ENCODE measurements at places on chromosomes 4 and X.

DNA sequence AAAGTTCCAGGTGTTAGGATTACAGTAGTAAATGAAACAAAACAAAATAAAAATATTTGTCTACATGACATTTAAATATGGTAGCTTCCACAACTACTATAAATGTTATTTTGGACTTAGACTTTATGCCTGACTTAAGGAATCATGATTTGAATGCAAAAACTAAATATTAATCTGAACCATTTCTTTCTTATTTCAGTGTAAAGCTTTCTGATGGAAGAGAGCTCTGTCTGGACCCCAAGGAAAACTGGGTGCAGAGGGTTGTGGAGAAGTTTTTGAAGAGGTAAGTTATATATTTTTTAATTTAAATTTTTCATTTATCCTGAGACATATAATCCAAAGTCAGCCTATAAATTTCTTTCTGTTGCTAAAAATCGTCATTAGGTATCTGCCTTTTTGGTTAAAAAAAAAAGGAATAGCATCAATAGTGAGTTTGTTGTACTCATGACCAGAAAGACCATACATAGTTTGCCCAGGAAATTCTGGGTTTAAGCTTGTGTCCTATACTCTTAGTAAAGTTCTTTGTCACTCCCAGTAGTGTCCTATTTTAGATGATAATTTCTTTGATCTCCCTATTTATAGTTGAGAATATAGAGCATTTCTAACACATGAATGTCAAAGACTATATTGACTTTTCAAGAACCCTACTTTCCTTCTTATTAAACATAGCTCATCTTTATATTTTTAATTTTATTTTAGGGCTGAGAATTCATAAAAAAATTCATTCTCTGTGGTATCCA lies 1.6 kb downstream of the CXCL8 start:
- DNase-seq: no peak

- peak; percentile 85 for DNase-seq
These were observed at the start of gene IGBP1 for GRCh38 chrX:70133303-70134115. Gene IGBP1, plus strand, starts transcription at chrX:70133447. Its CDS starts 501 bp downstream, at chrX:70133948.

GRCh38 chrX:150058728-150059127 lies 120.4 kb upstream of the EOLA2 start:
- no peak for DNase-seq

- DNase-seq: no peak
These were observed 20.9 kb upstream of the DHX15 start for GRCh38 chr4:24605216-24605615.

DNA sequence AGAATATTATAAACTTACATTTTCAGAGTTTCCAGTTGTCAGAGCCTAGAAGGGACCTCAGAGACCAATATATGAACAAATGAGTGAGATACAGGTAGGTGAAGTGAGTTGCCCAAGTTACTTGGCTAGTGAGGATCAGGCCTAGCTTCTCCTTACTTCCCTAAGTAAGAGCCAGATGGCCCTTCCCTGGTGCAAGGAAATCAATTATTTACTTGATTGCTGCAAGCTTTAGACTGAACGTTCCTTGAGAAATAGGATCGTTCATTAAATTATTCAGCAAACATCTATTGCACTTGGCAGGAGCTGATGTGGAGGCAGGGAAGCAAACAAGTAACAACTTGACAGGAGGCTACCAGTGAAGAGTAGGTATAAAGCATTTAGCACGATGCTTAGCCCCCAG lies 117.8 kb downstream of the EFHC2 start:
- no peak for DNase-seq

DNA sequence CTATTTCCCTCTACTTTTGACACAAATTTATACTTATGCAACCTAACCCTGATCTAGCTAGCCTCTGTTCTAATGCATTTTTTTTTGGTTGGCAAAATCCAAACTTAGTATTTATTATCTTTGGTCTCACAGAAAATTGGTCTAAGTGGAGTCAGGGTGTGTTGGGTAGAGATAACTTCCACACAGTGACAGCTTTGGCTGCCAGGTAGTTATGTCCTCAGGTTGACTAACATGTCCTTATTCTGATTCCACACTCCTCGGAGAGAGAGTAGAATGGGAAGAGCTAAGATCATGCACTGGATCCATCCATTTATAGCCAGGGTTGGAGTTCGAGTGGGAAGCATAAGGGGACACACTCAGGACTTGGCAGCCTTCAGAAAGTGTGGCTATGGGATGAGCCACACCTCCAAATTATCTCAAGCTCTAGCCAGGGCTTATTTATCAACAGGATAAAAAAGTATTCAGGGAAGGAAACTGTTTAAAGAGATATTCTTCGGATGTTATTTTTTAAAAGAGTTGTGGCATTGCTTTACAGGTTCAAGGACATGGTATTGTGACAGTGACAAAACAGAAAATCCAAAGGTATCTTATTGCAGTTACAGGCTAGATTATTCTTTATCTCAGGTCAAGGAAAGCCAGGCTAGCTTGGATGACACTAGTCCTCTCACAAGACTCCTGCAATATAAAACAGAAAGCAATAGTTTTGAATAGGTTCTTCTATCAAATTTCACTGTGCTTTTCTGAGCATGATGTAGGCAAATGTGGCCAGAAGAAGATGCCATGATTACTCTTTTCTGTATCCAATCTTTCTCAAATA lies 51.5 kb downstream of the NPY1R start:
- no peak for DNase-seq

DNA sequence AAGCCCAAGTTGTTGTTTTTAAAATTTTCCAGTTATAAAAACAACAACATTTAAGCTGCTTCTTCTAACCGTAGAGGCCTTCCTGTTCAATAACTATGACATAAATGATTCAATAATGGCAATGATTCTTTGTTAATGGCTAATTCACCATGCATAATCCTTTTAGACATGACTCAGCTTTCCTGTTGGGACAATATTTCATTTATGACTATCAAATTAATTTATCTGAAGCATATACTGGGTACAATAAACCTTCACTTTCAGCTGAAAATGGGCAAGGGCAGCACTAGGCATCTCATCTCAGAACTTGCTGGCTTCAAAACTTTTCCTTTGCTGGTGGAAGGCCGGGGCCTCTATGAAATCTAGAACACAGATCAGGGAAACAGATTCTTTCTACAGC lies 38.9 kb downstream of the TBC1D9 start:
- DNase-seq: no peak

DNA sequence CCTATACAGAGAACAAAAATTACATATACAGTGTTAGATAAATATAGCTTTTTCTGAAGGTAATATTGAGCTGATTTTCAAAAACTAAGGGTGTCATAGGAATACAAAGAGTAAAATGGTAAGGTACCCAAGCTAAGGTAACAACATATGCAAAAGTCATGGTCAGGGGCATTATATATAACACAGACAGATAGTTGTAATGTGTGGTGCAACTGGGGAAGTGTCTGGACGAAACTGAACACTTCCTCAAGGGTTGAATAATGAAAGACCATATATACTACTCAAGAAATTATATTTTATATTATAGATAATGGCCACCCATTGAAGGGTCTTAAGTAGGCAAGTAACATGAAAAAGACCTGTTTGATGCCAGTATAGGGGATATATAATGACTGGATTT lies 262.1 kb upstream of the CXXC4 start:
- no peak for DNase-seq

DNA sequence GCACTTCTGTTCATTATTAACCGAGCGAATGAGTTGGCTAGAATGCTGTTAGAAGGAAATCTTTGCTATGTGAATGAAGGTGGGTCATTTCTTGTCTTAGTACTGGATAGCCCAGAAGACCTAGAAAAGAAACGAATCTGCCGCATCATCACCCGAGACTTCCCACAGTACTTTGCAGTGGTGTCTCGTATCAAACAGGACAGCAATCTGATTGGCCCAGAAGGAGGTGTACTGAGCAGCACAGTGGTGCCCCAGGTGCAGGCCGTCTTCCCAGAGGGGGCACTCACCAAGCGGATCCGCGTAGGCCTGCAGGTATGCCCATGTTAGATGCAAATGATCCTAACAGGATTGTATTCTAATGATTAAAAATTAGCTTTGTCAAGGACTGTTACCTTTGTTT lies 286.3 kb downstream of the ANK2 start:
- DNase-seq: no peak

GRCh38 chr4:173752610-173753230 lies 222.7 kb upstream of the HAND2 start:
- DNase-seq: peak; percentile 37

DNA sequence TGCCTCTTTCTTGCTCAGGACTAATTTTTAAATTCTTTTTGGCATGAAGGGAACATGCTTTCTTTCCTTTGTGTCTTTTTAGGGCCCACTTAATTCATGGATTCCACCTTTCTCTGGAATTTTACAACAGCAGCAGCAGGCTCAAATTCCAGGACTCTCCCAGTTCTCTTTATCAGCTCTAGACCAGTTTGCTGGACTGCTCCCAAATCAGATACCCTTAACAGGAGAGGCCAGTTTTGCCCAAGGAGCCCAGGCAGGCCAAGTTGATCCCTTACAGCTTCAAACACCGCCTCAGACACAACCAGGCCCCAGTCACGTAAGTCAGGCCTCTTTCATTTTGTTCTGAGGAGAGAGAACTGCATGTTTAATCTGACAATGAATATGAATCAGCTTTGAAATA lies 2.3 kb downstream of the ODAM start:
- no peak for DNase-seq

GRCh38 chrX:123731258-123731986 lies 1.4 kb downstream of the THOC2 start:
- peak; percentile 30 for DNase-seq

GRCh38 chr4:16443504-16444088 lies 217.3 kb upstream of the TAPT1 start:
- DNase-seq: peak; percentile 66

GRCh38 chrX:68746988-68747387 lies 81.8 kb upstream of the EFNB1 start:
- no peak for DNase-seq

- DNase-seq: no peak
These were observed 5.0 kb downstream of the FGF2 start for GRCh38 chr4:122831515-122832196.

DNA sequence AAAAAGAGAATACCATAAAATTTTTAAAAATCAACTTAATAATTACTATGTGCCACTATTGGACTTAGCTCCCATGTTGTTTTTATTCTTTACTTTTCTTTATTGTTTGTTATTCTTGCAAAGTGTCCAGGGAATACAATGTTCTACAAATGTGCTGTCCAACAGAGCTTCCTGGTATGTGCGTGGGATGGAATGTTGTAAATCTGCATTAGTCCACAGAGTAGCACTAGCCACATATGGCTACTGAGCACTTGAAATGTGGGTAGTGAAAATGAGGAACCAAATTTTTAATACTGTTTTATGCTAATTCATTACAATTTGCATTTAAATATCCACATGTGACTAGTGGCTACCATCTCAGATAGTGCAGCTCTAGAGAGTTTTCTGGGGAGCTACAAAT lies 14.3 kb upstream of the CORIN start:
- DNase-seq: peak; percentile 87

- no peak for DNase-seq
These were observed 125.5 kb downstream of the IL15 start for GRCh38 chr4:141761926-141762325.

- DNase-seq: no peak
These were observed 25.3 kb downstream of the RNF150 start for GRCh38 chr4:141107927-141108326.

DNA sequence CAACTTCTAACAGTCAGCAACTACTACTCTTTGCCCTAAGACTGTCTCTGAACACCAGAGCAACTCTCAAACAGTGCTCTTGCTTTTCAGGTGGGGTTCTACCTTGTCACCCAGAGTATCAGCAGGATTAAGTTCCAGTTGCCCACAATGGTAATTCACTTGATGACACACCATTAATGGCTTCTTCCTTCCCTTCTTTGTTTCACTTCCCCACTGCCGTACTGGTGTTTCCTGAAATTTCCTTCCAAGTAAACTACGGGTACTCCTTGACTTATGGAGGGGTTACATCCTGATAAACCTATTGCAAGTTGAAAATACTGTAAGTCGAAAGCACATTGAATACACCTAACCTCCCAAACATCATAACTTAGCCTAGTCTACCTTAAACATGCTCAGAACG lies 36.6 kb upstream of the PDK3 start:
- DNase-seq: no peak

- no peak for DNase-seq
These were observed 51.2 kb upstream of the HCCS start for GRCh38 chrX:11059933-11060332.

GRCh38 chr4:170270628-170271027 lies 180.9 kb upstream of the AADAT start:
- DNase-seq: no peak

- DNase-seq: no peak
These were observed 14.2 kb downstream of the RAB9A start for GRCh38 chrX:13703135-13703534.

GRCh38 chrX:1075741-1076140 lies 136.7 kb downstream of the CRLF2 start:
- no peak for DNase-seq

- no peak for DNase-seq
These were observed at the start of gene GABRG1 for GRCh38 chr4:46123913-46124755. Gene GABRG1, minus strand, starts transcription at chr4:46124054. Its CDS starts 141 bp downstream, at chr4:46123913.

DNA sequence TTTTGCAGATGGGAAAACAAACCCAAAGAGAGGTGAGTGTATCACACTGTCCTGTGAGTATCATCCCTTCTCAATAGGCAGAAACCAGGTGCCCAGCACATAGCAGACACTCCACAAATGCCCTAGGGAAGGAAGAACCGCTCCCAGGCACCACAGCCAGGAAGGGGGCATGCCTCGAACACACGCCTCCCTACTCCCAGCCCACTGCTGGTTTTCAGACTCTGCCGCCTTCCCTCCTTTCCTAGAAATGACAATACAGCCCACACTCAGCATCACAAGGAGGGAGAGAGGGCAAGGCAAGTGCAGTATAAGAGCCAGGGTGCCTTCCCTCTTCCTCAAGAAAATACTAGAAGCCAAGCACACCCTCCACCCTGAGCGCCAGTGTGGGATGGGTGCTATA lies 16.2 kb downstream of the JAKMIP1 start:
- no peak for DNase-seq

DNA sequence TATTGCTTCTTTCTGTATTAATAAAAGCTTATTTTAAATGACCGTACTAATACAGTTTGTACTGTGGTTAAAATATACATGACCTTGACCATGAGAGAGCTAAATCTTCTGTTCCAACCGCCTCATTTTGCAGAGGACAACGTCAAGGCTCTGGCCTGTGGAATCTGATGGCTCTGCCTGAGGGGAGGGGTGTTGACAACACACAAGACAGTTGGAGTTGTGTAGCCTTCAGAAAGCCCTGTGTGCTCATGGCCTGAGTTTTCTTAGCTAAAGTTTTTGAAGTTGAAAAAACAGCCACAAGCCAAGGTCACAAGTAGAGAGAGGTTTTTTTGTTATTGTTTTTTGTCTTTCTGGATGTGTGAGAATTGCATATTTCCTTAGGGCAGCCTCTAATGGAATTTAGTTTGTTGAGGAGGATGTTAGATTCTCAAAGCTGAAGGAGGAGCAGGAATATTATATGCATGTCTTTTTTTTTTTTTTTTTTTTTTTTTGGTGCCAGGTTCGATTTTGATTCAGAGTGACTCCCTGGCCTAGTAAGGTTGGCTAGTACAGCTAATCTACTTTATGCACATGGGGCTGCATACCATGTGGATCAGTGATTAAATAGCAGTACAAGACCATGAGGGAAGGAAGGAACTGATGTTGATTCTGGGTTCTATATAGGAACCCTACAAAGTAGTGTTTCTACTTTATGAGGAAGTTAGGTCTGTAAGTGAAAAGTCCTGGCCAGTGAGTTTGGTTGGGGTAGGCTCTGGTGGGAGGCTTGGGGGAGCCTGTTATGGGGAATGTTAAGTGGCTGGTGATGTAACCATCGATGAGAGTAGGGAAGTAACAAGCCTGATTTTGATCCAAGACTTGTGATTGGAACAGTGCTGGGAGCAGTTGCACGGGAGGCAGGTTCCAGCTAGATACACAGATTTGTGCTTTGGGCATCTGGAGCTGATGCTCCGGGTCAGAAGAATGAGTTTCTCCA lies 20.3 kb downstream of the SMS start:
- DNase-seq: no peak

Data from lung microvascular endothelial cell (primary cell).